ENCODE measurements at places on chromosomes 7 and 10.

DNA sequence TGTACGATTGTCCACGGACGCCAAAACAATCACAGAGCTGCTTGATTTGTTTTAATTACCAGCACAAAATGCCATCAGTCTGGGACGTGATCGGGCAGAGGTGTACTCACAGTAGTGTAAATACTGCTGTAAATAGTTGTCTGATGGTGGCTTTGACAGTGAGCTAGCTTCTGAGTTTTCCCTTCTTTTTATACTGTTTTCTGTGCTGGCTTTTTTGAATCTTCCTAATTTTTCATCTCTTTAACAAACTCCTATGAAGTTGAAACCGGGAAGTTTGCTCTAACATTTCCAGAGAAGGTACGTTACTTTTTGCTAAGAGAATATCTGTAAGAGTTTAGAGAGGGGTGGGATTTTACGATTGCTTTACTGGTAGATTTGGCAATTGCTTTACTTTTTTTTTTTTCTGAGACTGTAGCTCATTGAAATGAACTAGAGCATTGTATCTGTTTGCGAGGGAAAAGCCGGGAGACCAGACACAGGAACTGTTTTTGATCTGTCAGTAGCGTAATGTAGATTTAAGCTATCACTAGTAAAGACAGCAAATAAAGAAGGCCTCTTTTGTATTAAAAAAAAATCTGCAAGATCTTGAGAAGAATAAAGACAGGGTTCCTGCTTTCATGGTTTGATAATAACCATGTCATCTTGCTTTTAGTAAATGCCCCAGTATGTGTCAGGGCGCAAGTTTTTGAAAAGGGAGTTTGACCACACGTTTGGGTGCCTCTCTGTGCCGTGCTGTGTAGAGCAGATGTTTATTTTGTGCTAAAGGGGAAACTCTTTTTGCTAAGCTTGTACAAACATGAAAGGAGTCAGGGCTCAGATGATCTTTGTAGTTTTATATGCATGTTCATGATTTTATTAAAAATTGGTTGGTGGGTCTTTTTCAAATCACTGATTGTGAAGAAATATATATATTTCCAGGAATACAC is 712 bp downstream of the FOXP2 start:
- DNase-seq: no peak

- DNase-seq: no peak
These were observed 523.7 kb downstream of the TCERG1L start for GRCh38 chr10:130787821-130788220.

GRCh38 chr10:36178616-36179015 is 536.5 kb upstream of the FZD8 start:
- DNase-seq: no peak

DNA sequence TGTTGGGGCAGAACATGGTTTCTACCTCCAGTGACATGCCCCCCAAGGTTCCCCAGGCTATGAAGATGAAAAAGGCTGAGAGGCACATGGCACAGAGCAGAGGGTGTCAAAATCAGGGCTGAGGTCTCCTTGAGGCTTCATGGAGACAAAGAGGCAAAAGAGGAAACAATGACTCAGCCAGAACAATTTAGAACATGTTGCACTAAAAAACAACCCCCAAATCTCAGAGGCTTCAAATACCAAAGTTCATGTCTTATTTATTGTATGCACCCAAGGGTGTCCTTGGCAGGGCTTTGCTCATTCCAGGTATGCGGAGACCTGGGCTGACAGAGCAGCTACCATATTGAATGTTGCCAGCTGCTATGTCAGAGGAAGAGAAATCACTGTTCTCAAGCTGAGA is 964.1 kb downstream of the GRID1 start:
- no peak for DNase-seq

DNA sequence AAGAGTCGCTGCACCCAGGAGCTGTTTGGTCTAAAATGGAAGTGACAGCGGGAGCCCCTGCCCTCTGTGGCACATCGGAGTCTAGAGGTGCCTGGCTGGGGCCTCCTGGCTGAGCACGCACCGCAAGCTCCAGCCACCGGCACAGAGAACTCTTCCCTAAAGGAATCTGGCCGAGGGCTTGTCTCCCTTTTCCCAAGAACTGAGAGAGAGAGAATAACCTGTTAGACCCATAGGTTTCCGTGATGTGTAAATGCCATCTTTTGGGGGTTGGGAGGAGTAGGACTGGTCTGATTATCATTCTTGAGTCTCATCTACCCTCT is 47.3 kb downstream of the PROSER2 start:
- no peak for DNase-seq

DNA sequence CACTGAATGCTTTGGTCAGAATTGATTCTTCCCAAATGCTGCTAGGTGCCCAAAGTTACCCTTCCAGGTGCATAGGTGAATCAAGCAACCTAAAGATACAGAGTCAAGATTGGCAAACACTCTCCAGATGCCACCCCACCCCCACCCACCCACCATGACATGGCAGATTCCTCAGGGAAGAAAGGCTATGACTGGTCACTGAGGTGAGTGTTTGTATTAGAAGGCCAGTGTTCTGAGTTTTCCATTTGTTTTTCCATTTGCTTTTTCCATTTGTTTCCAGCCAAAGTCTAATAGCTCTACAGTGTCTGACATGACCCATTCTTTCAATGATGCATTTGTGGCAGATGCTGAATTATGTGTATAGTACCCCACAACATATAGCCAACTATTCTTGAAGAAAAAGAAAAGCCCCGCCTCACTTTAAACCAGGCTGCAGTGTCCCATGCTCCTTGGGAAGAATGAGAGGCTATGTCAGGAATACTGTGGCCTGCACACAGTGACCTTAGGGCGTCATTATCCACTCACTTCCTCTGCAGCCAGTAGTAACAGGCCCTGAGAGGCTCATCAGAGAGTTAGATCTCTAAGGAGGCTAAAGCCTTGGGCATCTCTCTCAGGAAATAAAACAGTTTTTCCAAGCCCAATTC is 16.1 kb upstream of the HIBADH start:
- no peak for DNase-seq

GRCh38 chr10:47222461-47222860 is 77.5 kb upstream of the GDF10 start:
- no peak for DNase-seq

DNA sequence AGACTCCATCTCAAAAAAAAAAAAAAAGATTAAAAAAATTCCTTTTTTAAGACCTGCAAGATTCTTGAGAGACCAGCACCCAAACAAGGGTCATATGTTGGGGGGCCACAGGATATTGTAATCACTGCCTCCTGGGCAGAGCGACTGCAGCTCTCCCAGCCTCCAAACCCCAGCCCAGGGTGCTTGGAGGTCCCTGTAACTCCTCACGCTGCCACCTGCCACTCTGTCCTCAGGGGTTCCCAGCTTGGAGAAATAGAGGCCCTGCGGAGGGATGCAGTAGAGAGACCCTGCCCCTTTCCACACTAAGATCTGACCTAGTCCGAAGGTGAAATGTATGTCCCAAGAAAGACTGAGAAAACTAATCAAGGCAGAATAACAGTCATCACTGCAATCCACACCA is 343.7 kb downstream of the GRID1 start:
- DNase-seq: no peak

DNA sequence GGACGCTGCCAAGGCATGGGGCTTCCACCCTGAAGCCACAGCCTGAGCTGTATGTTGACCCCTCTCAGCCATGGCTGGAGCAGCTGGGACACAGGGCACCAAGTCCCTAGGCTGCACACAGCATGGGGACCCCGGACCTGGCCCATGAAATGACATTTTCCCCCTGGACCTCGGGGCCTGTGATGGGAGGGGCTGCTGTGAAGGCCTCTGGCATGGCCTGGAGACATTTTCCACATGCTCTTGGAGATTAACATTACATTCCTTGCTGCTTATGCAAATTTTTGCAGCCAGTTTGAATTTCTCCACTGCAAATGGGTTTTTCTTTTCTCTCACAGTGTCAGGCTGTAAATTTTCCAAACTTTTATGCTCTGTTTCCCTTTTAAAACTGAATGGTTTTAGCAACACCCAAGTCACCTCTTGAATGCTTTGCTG is 463.6 kb downstream of the ZWINT start:
- DNase-seq: no peak

- no peak for DNase-seq
These were observed 18.4 kb downstream of the PTPRN2 start for GRCh38 chr7:158568974-158569857.

- DNase-seq: peak; percentile 44
These were observed 14.0 kb downstream of the GATAD1 start for GRCh38 chr7:92461027-92462003.

DNA sequence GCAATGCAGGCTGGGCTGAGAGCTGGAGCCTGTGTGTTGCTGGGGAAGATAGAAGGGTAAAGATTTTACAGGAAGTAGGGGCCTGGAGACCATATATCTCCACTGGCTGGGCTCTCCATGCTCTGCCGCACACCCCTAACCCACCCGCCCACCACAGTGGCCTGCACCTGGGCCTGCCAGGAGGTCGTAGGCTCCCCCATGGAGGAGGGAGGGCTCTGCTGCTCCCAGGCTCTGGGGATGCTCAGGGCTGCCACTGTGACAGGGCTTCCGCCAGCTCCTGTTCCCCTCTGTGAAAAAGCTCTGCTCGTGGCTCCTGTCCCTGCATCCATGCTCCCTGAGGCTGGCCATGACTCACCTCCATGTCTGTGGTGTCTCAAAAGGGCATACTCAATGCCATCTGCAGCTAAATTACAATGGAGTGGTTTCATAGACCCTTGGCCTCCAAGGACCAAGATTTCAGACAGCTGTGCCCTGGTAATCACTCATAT is 106.0 kb downstream of the CXCL12 start:
- DNase-seq: no peak

DNA sequence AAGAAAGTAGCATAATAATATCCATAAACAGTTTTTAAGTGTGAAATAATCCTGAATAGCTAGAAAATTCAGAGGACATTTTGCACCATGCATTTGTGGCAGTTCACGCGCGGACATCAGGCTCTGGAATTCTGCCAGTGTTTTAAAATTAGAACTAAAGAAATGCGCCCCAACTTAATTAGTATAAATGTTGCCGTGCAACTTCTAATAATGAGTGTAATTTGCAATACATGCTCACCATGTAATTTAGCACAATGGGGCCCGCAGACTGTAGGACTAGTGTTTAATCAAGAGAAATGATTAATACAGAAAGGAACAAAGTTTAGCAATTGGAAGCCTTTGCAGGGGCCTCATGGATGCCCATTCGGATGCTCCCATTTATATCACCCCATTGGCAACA is 96.6 kb downstream of the PTPRE start:
- no peak for DNase-seq

Measured in GM12891 (cell line).